ENCODE measurements at places on chromosomes 11 and 22.

DNA sequence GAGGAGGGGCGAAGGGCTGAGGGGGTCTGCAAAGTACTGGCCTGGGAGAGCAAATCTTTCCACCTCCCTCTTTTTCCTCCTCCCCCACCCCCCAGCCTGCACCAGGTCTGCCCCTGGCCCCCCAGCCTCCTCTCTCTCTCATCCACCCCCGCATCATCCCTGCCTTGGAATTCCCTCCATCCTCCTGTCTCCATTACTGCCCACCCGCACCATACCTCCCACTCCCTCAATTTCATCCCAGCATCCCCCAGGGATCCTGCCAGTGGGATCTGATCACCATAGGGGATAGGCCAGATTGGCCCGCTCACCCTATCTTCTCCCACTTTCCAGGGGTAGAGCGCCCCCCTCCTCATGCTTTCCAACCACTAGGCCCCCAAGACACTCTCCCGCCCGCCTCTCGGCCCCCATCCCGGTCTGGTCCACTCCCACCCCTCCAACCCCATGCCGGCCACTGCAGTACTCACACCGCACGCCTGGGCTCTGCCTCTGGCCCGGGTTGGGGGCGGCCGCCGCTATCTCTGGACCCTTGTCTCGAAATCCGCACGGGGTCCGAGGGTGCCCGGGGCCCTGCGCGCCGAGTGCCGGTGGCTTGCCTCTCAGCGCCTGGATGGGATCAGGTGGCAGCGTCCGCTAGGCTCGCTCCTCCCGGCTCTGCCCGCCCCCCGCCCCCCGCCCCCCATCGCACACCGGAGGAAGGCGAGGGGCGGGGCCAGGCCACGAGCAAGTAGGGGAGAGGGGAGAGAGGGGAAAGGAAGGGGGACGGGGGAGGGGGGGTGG, at the start of gene GAL3ST3:
Gene GAL3ST3, minus strand, starts transcription at position 615 of the 777 bp plus-strand sequence. CDS start 3,746 bp downstream, outside the sequence.
- DNase-seq: no peak

GRCh38 chr11:70913715-70914231, 338.6 kb downstream of the SHANK2 start:
- DNase-seq: no peak

- DNase-seq: no peak
These were observed 897.2 kb downstream of the TBC1D22A start for GRCh38 chr22:47659467-47660223.

GRCh38 chr11:46302866-46303265, 25.4 kb downstream of the CREB3L1 start:
- no peak for DNase-seq

Data from GM03348 (cell line).